ENCODE measurements at places on chromosomes 2 and 18.
A peak's percentile ranks its signal among the peaks of the same experiment; 100 is the strongest.

- DNase-seq = no peak
These were observed 99.1 kb upstream of the UGP2 start for GRCh38 chr2:63742580-63742976.

- DNase-seq = no peak
These were observed 17.9 kb downstream of the CYP26B1 start for GRCh38 chr2:72129681-72130340.

GRCh38 chr2:196804381-196804780 lies 4.8 kb downstream of the C2orf66 start:
- no peak for DNase-seq

DNA sequence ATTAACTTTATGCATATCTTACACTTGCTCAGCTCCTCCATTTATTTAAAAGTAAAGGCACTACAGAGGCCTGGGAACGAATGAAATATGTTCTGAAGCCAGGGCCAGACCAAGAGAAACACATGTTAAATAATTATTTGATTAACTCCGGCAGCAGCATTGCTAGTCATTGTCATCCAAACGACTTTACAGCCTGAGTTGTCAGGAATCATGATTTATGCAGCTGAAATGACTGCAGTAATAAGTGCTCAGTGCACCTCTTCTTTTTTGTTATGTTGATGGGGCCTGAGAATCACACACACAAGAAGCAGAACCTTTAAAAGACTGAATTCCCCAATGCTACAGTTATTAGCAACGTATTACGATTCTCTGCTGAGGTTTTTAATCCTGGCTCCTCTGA lies 58.9 kb downstream of the EPHA4 start:
- no peak for DNase-seq

DNA sequence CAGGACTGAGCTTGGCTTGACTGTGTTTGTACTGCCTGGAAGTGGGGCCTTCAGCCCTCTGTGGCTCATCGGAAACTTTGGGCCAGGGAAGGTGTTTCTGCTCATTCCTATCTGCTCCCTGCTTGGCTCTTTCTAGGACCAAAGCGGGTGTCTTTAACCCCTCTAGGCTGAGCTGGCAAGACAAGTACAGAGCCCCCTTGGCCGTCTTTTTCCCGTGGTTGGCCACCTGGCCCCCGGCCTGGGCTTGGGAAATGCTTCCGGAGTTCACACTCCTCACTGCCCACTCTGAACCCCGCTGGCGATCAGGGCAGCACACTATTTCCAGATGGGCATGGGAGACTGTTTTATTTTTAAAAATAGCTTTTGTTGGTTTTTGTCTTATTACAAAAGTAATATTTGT lies 243.0 kb downstream of the DYSF start:
- no peak for DNase-seq

GRCh38 chr2:151637271-151637781 lies 97.0 kb downstream of the NEB start:
- DNase-seq = no peak

GRCh38 chr18:57299931-57300330 lies 52.4 kb upstream of the ST8SIA3 start:
- DNase-seq = no peak

- no peak for DNase-seq
These were observed 23.4 kb downstream of the SH2D6 start for GRCh38 chr2:85441864-85442263.

DNA sequence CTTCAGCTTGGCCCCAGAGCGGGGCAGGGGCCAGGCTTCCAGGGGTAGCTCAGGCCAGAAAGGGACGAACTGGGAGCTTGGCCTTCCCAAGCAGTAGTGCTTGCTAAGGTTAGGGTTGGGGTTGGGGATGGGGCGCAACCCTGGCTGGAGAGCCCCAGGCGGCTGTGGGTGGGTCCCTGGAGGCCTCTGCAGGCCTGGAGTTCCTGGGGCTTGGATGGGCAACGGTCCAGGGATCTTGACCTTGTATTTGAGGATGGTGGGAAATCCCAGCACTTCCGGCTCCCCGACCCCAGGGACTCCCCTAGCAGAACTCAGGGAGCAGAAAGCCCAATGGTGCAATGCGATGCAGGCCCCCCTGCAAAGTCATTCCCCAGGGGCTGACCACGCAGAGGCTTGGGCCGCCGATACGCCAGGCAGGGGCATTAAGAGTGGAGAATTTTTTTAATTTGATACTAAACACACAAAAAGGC lies 12.6 kb upstream of the MLPH start:
- DNase-seq = no peak

DNA sequence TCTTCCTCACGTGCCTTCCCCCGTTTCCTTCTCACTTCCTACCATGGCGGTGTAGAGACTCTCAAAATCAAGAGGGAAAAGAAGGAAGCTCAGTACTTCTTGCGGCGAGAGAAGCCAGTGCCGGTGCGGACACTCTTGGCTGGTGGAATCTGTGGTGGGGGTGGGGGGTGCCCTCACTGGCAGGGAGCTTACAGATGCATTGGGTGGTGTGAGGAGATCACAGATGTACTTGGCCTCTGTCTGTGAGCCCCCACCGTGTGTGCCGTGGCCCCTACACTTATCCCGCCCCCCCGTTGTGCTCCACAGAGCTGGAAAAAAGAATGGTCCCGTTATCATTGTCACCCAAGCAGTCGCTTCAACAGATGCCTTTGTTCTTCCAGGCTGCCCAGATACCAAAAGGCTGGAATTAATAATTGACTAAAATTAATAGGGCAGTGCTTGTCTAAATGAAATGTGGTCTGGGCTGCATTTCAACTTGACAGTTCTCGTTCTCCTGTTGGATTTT lies 79.8 kb downstream of the VAPA start:
- no peak for DNase-seq

DNA sequence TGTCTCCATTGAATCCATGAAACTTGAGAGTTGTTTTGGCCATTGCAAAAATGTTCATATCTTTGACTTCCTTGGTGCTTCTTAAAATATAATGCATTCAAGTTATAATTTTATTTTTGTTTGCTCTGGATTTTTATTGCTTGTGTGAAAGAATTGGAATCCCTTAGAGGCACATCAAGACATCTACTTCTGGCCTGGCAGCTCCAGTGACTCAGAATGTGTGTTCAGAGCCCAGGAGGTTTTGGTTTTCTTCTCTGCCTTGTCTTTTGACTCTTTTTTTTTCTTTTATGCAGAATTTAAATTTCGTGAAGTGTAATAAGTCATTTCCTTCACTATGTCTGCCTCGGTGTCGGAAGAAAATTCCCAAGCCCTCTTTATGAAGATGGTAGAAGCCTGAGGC lies 180.2 kb downstream of the LTBP1 start:
- DNase-seq = no peak

DNA sequence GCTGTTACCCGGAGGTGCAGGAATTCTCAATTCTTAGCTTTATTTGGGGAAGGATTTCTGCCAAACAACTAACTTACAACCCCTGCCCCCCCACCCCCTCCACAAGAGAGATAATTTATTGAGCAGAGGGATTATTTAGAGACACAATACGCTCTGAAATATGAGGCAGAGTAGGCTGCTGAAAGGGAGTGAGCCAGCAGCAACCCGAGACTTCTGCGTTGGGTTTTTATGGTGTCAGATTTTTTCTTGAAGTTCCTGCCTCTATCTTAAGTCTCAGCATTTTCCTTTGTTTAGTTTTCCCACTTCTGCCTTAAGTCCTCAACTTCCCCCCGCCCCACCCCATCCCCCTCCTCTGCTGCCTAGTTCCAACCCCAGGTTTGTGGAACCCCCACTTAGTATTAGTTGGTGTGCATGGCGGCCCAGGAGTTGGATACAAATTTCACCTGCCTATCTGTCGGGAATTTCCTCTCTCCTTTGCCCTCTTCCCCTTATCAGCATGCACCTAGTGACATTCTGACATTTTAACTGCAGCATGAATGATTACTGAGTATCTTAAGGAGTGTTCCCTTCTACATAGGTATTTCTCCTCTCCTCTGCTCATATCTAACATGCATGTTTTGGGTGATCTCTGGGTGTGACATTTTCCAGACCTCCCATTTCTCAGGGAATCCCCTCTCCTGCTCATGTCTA lies 1635.9 kb upstream of the LRRTM1 start:
- DNase-seq = no peak

- no peak for DNase-seq
These were observed 142.5 kb downstream of the PARD3B start for GRCh38 chr2:204687776-204688175.

GRCh38 chr2:53969285-53969967 lies 1.4 kb downstream of the PSME4 start:
- peak; percentile 50 for DNase-seq

- DNase-seq = no peak
These were observed 14.6 kb downstream of the CYP27C1 start for GRCh38 chr2:127205218-127206125.

- peak; percentile 43 for DNase-seq
These were observed 67.4 kb downstream of the BIN1 start for GRCh38 chr2:127039387-127040031.

- no peak for DNase-seq
These were observed 316.8 kb downstream of the AFF3 start for GRCh38 chr2:99825630-99826029.

GRCh38 chr2:236786751-236787150 lies 217.1 kb downstream of the ACKR3 start:
- no peak for DNase-seq

DNA sequence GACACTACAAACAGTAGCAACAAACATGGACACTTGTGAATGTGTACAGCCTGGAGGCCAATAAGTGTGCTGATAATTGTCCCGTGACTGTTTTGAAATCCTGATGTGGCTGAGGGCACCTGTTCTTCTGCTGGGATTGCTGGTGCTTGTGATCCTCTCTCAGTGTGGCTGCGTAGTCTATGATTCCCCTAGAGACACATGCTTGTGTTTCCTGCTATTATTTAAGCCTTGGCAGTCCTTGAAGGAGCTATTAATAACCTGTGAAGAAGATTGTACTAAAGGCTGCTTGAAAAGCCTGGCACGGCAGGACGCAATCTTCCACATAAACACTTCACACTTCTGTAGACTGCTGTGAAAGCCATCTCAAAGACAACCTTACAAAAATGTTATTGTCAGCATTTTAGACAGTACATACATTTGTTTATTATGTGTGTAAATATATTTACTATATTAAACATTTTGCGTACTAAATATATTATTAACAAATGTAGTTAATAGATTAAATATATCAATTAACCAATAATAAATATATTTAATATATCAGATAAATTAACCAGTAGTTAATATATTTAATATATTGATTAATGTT lies 71.4 kb downstream of the GALR1 start:
- DNase-seq = no peak

DNA sequence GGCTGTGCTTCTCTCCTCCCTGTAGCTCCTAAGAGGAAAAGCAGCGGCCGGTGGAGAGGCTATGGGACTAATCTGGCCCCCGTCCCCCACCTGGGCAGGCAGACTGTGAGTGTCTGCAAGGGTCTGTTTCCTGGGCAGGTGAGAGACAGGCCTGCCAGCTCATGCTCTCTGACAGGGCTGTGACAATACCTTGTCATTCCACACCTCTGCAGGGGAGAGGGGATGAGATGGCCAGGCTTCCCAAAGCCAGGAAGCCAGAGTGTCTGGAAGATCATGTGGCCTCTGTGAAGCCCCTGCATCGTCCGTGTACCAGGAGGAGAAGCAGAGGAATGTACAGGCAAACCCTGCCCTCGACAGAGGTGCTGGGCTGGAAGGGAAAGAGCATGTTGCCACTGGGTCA lies 142.5 kb upstream of the GATA6 start:
- DNase-seq = no peak

DNA sequence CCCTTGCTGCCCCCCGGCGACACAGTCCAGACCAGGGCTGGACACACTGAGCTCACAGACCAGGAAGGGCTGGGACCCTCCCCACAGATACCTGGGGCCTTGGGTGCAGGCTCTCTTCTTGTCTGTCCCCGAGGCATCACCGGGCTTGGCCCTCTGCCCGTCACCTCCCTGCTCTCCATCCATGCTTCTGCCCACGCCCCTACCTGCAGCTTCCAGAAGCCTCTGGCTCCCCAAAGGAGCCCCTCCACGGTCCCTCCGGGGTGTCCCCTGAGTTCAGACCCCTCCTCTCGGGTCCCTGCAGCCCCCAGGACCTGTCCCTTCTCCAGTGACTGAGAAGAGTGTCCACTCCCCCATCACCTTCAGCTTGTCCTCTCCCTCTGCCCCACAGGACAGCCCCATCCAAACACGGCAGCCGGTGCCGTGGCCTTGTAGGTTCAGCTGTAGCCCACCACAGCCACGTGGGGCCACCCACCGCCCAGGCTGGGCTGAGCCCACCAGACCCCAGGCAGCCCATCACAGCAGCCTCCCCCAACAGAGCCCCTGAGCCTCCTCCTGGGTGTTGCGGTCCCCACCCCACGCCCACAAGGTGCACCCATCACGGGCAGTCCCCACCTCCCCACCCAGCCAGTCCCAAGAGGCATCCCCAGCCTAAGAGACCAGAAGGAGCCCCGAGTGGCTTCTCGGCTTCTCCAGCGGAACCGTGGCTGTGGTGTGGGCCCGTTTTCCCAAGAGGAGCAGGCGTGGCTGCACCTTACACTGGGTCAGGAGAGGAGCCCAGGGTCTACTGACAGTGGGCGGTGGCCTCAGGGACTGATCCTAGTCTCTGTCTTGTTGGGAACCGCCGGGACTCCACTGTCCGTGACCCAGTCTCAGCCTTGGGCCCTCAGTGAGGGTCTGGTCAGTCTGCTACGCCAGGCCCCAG lies 53.1 kb downstream of the RAMP1 start:
- no peak for DNase-seq

DNA sequence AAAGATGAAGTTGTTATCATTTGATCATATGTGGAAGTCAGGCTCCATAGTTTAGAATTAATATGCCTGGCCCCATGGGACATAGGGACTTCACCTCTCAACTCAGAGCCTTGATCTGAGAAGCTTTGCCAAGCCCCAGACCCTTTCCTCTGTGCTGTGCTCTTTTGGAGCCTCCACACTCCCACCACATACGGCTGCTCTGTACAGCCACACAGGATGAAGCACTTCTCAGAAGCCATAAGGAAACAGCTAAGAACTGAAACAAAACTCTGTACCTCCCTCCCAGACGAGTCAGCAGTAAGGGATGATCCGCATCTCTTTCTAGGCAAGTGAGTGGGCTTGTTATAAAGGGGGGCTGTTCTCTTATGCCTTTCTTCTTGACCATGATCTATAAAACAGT lies 66.5 kb downstream of the CAB39 start:
- DNase-seq = peak; percentile 15

DNA sequence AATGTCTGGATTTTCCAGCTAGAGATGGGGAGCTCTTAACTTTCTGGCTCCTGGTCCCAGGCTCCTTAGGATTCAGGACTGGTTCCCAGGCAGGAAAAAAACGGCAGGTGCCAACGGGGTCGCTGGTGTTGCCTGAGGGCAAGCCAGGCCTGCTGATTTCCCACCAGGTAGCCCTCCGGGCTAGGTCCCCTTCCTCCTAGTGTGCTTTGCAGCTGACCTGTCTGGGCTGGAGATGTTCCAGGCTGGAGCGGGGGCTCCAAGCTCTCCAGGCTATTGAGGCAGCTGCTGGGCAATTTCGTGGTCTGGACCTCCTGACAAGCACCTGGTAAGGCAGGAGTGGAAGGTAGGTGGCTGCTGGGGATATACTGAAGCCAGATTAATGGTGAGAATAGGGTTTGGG lies 2.0 kb upstream of the MRPL53 start:
- no peak for DNase-seq

DNA sequence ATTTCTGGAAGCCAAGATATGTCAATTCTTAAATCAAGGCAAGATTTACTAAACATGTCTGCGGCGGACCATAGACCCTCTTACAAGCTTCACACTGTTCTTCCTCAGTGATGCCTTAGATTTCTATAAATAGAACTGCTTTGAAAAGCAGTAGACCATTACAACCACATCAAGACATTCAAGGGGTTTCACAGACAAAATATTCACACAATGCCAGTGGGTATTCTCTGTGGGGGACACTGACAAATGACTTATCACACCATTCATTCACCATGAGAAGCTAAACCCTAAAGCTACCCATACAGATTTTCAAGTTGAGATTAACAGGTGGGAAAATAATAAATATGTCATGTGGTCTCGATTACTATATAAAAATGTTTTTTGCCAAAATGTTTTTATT lies 15.9 kb upstream of the LRRTM4 start:
- DNase-seq = no peak

Data from GM13977 (cell line).